ENCODE measurements at places on chromosomes 2 and 18.

DNA sequence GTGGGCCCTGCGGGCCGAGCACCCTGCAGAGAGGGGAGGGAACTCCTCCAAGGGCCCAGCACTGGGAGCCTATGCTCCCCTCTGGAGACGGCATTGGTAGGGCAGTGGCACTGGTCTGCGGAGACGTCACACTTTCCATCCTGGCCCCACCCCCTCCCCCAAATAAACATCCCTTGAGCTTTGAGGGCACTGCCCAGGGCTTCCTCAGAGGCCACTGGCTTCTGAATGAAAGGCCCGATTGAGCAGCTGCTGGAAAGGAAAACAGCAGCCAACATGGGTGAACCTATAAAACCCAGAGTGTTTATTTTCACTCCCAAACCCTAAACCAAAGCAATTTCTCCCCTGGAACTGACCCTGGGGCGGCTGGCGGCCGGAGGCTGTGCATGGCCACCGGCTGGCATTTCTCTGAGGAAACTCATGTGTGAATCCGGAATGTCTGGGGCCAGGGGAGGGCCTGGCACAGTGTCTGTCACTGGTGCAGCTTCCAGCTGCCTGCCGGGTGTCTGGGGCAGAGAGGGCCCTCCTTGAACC, 138.9 kb downstream of the DYSF start:
- DNase-seq, result no peak

- DNase-seq, result no peak
These were observed 633.9 kb upstream of the PKDCC start for GRCh38 chr2:41413813-41414485.

GRCh38 chr2:229164545-229165249, 106.4 kb downstream of the PID1 start:
- no peak for DNase-seq

- DNase-seq, result no peak
These were observed 44.8 kb upstream of the ARHGAP25 start for GRCh38 chr2:68689553-68690537.

DNA sequence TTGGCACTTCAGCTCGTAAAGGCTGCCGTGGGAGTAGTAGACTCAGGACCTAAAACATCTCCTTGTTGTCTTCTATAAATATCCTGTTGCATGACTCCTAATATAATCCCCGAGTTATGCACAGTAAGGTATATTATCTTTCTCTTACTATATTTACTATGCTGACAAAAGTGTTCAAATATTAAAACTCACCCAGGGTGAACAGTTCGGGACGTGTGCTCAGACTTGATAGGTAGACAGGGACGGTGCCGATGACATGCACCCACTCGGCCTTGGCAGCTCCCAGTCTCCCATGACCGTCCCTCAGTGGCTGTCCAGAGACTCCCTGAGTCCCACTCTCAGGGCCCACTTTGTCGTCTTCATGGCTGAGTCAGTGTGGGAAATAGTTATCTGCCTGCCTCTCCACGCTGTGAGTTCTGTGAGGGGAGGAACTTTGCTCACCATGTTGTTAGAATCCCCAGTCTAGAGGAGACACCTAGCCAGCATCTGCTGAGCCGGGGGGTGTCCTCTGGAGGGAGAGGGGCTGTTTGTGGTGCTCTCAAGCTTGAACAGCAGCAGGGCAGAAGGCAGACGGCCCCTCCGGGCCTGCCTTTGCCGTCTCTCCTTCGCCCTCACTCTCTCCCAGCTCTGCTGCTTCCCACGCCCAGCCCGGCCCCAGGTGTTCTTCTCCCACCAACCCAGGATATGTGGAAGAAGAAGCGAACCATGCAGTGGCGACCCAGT, 75.0 kb downstream of the DGKD start:
- no peak for DNase-seq

DNA sequence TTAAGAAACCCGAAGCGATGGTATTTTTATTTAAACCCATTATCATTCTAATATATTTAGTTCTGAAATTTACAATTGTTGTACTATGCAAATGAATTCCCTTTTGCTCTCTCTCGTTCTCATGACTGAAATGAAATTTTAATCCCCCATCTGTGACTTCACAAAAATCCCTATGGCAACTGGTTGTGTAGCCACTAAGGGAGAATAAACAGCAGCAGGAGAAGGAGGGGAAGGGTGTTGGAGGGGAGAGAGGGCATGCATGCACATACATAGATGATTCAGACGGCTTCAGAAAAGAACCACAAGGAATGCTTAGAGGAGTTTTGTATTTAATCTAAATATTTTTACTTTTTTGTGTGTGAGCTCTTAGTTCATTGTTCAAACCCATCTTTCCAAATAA, 36.8 kb downstream of the CPS1 start:
- DNase-seq, result no peak

DNA sequence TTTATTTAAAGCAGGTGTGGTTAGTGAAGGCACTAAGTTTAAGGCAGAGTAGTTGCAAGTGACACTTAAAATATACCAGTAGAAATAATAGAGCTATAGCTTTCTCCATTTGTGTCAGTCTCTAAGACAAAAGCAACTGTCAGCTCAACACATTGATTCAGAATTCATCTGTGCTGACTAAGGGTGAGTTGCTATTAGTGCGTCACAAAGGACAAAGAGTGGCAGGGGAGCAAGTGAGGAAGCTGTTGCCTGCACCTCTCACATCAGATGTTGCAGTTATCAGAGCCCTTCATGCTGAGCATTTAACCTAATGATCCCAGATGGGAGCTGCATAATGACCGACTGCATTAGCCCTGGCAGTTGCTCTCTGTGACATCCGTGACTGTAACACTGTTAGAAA, 138.6 kb downstream of the DTNA start:
- no peak for DNase-seq

DNA sequence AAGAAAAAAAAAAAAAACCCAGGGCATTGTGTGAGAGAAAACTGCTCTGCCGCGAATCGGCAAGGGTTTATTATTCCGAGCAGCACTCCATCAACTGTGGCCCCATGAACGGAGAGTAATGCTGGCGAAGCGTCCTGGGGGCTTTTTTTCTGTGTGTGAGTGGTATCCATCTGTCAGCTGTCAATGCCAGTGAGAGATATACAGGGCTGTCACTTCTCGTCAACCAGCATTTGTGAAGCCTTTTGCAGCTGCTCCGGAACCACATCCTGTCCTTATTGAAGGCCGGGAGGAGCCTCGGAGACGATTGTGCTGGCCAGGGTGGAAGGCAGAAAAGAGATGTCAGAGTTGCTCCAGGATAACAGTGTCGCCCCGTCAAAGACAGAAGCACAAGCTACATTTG, 356.9 kb upstream of the SMIM21 start:
- DNase-seq, result no peak

DNA sequence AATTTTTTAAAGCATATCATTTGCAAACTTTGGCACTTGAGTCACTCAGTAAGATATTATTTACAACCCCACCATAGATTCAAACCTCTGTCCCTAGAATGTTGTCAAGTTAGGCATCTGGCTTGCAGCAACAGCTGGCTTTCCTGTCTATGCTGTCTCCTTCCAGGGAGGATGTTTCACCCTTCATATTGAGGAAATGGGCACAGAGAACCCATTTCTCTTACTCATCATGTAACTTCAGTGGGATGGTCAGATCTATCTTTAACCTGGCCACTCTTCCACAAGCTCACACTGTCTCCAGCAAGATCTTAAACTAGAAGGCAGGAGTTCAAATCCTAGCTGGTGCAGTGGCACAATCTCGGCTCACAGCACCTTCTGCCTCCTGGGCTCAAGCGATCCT, 15.8 kb downstream of the LCT start:
- no peak for DNase-seq

- DNase-seq, result no peak
These were observed 1085.3 kb upstream of the CNTNAP5 start for GRCh38 chr2:122939796-122940195.

- no peak for DNase-seq
These were observed 17.2 kb downstream of the CNDP2 start for GRCh38 chr18:74513149-74513882.

GRCh38 chr18:47595831-47596501, 334.5 kb downstream of the SMAD2 start:
- DNase-seq, result peak; percentile 24

DNA sequence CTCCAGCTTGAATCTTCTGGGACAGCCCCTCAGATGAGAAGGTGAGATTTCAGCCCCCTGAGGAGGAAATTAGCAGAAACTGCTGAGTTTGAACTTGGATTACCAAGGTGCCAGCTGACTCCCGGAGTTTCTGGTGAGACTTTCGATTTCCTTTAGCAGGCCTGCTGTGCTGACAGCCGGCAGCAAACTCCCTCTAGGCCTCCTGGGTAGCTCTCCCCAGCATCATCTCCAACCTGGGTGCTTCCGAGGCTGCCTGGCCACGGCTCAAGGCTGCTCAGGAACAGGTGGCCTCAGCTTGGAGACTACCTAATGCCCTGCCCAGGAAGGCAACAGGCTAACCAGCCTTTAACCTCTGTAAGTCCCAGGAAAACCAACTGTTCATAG, 16.5 kb downstream of the SDC1 start:
- no peak for DNase-seq
